Stimulated activated CD8-positive, alpha-beta memory T cell treated with anti-CD3 and anti-CD28 coated beads, Interleukin-2, amount 100 ng/mL, for 48 hours (primary cell): ENCODE measurements at places on chromosomes 13 and 19.

GRCh38 chr13:90622541-90622940 lies 724.9 kb upstream of the MIR17HG start:
- no peak for DNase-seq

DNA sequence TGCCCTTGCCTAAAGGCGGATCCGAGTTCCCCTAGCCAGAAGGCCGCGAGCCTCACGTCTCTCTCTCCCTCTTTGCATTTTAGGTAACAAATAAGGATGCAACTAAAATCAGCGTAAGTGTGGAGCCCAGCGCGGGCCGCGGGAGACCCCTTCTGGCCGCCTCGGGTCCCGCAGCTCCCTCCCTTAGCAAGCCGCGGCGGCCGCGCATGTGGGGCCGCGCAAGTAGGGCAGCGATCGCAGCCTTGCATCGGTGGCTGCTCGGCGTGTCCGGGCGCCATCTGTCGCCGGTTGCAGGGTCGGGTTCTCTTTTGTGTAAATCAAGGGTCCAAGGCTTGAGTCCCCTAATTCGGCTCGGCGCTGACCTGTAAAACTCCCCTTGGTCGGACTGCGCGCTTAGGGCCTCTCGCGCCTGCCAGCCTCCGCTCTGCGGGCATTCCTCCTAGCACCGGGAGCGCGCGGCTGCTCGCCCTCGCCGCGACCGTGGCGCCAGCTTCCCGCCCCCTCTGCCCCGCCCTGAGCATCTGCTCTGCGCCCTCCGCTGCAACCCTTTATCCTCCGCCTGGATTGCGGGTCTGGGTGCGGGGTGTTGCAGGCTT lies 2.7 kb downstream of the VSTM2B start:
- DNase-seq = peak; percentile 66

DNA sequence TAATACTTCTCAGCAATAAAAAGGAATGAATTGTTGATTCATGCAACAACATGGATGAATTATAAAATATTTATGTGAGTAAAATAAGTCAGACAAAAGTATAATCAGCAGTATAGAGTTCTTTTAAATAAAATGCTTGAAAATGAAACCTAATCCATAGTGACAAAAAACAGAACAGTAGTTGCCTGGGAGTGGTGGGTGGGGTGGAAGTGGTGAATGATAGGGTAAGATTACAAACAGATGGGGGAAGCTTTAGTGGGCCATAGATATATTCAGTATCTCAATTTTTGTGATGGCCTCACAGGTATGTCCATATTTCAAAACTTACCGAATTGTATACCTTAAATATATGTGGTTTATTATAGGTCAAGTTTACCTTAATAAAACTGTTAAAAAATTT lies 124.9 kb upstream of the UBL3 start:
- DNase-seq = no peak

DNA sequence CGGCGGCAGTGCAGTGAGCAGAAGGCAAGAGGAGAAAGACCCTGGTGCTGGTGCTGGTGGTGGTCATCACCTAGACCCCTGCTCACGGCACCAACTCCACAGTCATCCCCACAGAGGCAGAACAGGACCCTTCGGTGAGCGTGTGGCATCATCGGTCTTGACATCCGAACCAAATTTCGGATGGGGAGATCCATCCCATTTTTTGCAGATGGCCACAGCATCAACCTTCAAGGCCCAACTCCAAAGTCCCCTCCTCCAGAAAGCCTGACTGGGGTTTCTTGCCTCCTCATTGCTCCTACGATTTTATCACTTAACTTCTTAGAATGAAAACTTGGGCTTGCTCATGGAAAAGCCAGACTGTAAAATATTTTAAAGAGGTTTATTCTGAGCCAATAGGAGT lies 8.7 kb upstream of the KLK12 start:
- no peak for DNase-seq

- DNase-seq = no peak
Observed at GRCh38 chr13:20136781-20137703, 23.8 kb downstream of the GJA3 start.

GRCh38 chr13:82467626-82468025 lies 1414.6 kb downstream of the SLITRK1 start:
- DNase-seq = no peak

GRCh38 chr19:1250437-1251260 lies 2.3 kb downstream of the MIDN start:
- DNase-seq = no peak

DNA sequence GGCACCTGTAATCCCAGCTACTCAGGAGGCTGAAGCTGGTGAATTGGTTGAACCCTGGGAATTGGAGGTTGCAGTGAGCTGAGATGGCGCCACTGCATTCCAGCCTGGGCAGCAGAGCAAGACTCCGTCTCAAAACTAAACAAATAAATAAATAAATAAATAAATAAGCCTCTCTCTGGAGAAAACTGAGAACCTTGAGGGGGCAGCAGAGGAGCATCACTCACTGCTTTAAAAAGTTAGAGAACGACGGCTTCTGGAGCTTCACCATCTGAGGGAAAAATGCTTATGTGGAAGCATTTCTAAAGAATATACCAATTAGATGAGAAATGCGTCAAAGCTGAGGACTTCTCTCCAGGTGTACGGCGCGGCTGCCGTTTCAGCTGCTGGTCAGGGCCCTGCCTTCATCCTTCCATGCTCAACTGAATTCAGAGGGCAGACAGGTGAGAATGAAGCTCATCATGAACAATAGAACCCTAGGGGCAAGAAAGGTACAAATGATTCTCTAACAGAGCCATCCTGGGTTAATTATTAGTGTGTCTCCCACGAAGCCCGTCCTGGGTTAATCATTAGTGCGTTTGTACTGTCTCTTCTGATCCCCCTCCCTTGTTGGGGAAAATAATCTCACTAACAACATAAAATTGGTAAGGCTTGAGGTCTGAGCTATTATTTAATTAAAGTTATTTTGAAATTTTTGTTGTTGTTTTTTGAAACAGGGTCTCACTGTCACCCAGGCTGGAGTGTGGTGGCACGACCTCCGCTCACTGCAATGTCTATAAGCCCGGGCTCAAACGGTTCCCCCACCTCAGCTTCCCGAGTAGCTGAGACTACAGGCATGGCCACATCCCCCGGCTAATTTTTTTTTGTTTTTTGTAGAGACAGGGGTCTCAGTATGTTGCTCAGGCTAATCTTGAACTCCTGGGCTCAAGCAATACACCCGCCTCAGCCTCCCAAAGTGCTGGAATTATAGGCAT lies 80.1 kb downstream of the IPO5 start:
- DNase-seq = no peak
